Stimulated activated CD8-positive, alpha-beta memory T cell treated with anti-CD3 and anti-CD28 coated beads, Interleukin-7, amount 100 ng/mL, for 1 hour (primary cell): ENCODE measurements at places on chromosomes 13 and 19.

DNA sequence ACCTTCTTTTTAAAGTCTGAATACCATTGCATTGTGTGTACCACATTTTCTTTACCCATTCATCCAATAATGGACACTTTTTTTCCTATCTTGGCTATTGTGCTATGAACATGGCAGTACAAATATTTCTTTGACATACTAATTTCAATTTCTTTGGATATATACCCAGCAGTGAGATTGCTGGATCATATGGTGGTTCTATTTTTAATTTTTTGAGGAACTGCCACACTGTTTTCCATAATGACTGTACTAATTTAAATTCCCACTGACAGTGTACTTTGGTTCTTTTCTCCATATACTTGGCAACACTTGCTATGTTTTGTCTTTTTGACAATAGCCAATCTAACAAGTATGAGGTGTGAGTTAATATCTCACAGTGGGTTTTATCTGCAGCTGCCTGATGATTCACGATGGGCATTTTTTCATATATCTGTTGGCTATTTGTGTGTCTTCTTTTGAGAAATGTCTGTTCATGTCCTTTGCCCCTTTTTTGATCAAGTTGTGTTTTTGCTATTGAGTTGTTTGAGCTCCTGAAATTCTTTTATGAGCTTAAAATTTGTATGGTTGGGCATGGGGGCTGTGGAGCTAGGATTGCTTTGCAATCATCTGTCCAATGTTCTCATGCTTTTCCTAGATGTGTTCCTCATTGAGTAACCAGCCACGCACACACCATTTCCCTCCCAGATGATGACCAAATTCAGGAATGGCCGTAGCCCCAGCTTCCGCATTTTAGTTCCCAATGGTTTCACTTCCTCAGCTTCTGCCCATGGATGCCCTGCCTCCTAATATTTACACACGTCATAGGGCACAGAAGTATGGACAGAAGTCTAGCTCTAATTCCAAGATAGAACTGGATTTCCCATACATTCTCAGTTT is 380.0 kb upstream of the SGCG start:
- DNase-seq, result no peak

GRCh38 chr13:112532837-112533745 is 54.9 kb downstream of the TUBGCP3 start:
- DNase-seq, result no peak

- DNase-seq, result no peak
Observed at GRCh38 chr19:40348961-40349507, 539 bp downstream of the PLD3 start.

DNA sequence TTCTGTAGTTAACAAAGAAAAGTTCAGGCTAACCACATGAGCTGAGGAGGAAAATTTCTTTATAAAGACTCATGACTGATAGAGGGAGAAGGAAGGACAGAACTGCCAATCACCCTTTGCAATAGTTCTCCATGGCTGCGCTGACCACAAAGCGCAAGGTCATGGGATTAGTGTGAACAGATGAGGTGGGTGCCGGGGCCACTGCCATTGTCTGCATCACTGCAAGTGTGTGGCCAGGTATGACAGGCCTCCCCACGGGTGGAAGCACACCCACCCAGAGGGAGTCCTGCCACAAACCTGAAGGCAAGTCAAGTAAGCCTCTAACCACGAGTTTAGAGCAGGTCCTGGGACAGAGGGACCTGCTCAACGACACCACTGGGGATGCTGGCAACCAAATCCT is 128.1 kb downstream of the TUBA3C start:
- no peak for DNase-seq

DNA sequence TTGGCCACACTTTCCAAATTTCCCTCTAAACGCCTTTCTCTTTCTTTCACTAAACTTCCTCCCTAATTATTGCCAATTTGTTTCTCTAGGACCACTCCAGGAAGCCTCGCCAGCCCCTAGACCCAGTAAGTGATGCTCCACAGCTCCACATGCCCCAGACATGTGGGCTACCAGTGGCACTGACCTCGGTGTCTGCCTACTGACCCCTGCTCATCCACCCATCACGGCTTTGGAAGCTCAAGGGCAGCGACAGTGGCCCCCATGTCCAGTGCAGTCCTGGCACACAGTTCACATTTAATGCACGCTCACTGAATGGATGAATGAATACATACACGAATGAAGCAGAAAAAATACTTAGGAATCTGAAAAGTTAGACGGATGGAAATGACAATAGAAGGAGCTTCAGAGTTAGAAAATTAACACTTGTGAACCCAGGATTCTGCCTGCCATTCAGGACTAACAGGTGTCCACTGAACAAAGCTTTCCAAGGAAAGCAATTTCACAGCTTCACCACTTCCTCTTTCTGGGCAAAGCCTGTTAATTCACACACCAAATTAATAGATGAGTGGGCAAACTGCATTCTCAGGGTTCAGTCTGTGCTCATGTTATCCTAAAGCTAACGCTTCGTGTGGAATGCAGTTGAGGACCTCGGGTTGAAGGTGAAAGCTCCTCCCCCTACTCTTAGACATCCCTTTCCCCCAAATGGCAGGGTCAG is 50.9 kb downstream of the CCDC70 start:
- DNase-seq, result no peak

DNA sequence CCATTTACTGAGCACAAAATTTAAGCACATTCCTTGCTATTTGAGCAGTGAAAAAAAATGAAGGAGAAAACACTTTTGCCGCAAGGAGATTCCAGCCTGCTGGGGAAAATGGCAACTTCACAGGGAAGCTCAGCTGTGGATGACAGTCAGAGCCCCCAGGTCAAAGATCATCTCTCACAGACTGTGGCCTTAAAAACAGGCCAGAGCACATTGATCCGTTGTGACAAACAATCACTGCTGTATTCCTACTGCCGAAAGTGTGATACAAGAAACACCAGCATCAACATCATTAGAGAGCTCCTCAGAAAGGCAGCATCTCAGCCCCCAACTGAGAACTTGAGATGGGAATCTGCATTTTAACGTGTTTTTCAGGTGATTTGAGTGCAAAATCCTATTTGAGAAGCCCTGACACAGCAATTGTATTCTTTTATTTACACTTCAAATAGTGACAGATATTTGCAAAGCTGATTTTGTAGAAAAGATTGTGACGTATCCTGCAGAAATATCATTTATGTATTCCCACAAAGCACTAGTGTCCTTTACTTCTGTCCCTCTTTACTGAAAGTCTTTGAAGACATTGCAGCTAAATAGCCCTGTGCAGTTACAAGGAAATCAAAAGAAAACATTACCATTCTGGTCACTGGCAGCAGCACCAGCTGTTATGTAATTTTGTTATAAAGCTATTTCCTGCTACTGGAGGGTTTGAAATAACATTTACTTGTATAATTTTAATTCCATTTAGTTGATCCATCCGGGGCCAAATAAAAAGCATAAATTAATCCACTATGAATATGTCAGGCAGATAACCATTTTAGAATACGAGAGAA is 652.0 kb downstream of the LIG4 start:
- no peak for DNase-seq
